ENCODE measurements at places on chromosomes 12 and 14. TPM values are rescaled to one million over a fixed set of nuclear protein-coding genes. Genes with fewer than 3 reads are reported as not detected.

The CLEC1A gene
- not detected for total RNA-seq

The PAH gene
- total RNA-seq = not detected

The SMCO2 gene
- not detected for total RNA-seq

GRCh38 chr12:3417937-3418462 is 73.0 kb upstream of the PRMT8 start:
- no peak for DNase-seq
- no peaks in the 10 kb centered on the region for H3K4me1 ChIP-seq
- H3K27me3 ChIP-seq = peaks cover 31% of the 10 kb centered on the region
- H3K36me3 ChIP-seq = no peaks in the 10 kb centered on the region
- no peak overlapping the region for H3K27ac ChIP-seq
- no peak overlapping the region for H3K4me3 ChIP-seq

DNA sequence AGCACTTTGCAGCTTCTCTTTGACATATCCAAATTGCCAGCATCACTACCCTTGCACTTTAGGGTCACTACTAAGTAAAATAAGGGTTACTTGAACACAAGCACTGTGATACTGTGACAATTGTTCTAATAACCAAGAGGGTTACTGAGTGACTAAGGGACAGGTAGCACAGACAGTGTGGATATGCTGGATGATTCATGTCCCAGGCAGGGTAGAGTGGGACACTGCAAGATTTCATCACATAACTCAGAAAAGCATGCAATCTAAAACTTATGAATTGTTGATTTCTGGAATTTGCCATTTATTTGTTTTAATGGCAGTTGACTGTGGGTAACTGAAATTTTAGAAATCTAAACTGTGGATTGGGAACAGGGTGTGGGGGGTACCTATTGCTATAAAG is 218.8 kb downstream of the KITLG start:
- H3K27ac ChIP-seq = no peak overlapping the region
- H3K27me3 ChIP-seq = no peaks in the 10 kb centered on the region
- DNase-seq = no peak
- H3K36me3 ChIP-seq = no peaks in the 10 kb centered on the region
- no peak overlapping the region for H3K4me3 ChIP-seq
- no peaks in the 10 kb centered on the region for H3K4me1 ChIP-seq

GRCh38 chr14:90228478-90228877 is 27.9 kb upstream of the PSMC1 start:
- no peaks in the 10 kb centered on the region for H3K4me1 ChIP-seq
- H3K27ac ChIP-seq = no peak overlapping the region
- no peak overlapping the region for H3K4me3 ChIP-seq
- H3K27me3 ChIP-seq = peaks cover 5% of the 10 kb centered on the region

- no peak for DNase-seq
- no peaks in the 10 kb centered on the region for H3K4me1 ChIP-seq
- H3K36me3 ChIP-seq = no peaks in the 10 kb centered on the region
- H3K27ac ChIP-seq = no peak overlapping the region
Observed at GRCh38 chr12:124625867-124626675, 58.7 kb upstream of the NCOR2 start.

DNA sequence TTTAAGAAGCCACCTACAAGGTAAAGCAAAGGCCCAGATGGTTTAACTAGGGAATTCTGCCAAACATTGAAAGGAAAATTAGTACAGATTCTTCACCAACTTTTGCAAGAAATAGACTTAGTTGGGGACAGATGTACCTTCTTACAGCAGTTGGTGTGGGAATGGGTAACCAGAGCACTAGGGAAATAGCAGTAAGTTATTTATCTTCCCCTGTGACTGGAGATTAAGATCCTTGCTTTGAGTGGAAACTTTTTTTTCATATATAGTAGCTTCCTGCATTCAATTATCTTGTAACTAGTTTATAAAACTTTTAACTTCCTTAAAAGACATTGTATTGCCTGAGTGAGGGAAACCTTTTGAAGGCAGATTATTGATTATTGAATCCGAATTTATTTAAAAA is 44.2 kb downstream of the ARID2 start:
- no peak for DNase-seq
- peaks cover 10% of the 10 kb centered on the region for H3K36me3 ChIP-seq
- H3K27ac ChIP-seq = no peak overlapping the region
- peaks cover 35% of the 10 kb centered on the region for H3K4me1 ChIP-seq

GRCh38 chr14:26709019-26709418 is 111.2 kb upstream of the NOVA1 start:
- H3K4me1 ChIP-seq = no peaks in the 10 kb centered on the region
- H3K27ac ChIP-seq = no peak overlapping the region
- no peaks in the 10 kb centered on the region for H3K27me3 ChIP-seq
- H3K36me3 ChIP-seq = no peaks in the 10 kb centered on the region
- no peak overlapping the region for H3K4me3 ChIP-seq

DNA sequence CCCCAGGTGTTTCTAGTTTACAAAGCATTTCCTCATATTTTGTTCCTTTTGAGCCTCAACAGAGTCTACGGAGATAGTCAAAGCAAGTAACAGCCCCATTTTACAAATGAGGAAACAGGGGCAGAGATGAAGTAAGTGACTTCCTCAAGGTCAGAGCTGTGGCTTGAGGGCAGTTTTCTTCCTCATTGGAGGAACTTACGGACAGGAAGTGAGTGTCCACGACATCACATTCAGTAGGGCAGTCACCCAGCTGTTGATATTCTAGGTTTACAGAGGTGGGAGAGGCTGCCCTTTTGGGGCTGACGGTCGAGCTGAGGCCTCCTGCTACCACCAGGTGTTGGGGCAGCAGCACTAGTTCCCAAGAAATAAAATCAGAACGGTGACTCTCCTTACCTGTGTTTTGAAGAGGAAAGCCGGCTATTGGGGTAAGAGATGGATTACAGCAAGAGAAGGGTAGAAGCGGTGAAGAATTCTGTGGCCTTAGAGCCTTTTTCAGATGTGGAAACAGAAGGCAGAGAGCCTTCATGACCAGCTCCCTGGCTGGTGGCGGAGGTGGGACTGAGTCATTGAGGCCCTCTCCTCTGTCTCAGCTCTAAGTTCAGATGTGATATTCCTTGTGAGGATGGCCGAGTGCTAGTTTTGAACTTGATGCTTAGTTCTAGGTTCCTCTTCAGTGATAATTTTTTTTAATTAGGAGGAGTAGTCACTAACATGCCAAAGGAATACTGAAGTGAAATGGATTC is 41.7 kb downstream of the SUSD6 start:
- H3K27ac ChIP-seq = peak overlapping the region; percentile 83
- H3K4me1 ChIP-seq = peaks cover 91% of the 10 kb centered on the region
- DNase-seq = peak; percentile 50

DNA sequence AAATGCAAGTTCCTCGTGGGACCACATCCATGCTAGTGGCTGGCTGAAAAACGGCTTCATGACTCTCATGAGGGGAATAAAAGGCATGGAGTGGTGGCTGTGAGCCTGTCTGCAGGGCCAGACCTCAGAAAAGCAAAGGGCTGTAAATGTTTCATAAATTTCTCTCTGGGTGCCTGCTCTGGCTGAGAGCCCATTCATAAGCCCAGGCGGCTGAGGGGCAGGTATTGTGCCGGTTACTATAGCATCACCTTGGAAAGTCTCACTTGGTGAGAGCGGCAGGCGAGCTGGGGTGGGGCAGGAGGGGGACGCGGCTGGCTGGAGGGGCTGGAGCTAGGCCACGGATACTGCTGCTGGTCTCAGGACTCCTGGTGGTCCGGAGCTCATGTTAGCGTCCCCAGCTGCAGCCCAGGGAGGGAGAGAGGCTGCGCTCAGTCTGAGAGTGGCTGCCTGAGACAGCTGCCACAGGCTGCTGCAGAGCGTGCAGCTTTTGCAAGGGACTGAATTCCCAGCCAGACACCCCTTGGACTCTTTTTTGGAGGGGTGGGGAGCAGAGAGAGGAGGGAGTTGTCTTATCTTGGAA is at the start of gene SLC17A8:
Gene SLC17A8, plus strand, starts transcription at position 431 of the 580 bp plus-strand sequence. CDS start 318 bp downstream, outside the sequence.
- DNase-seq = no peak
- no peak within 1 kb of the TSS for H3K4me3 ChIP-seq
- H3K36me3 ChIP-seq = no peaks in the 10 kb centered on the region
- no peak within 1 kb of the TSS for H3K27ac ChIP-seq
- peaks cover 20% of the 10 kb centered on the region for H3K27me3 ChIP-seq

Measured in activated CD4-positive, alpha-beta memory T cell treated with anti-CD3 and anti-CD28 coated beads for 36 hours (primary cell).